A549 treated with RU486 at 1 μM for 4 hours (cell line): ENCODE measurements at places on chromosomes 1 and 21. TPM values are rescaled to one million over a fixed set of nuclear protein-coding genes. Genes with fewer than 3 reads are reported as not detected.

The BATF3 gene
- total RNA-seq = 18.4 to 34.7 TPM (median 32.8 TPM) in 5 replicates

The POU2F1 gene
- 2.9 to 4.7 TPM (median 3.7 TPM) in 5 replicates for total RNA-seq

The HSF2BP gene
- total RNA-seq = 1.6 to 2.5 TPM (median 2.0 TPM) in 5 replicates

The SELL gene
- 0.10 to 0.27 TPM (median 0.25 TPM) in 4 of 5 replicates, not detected in the other for total RNA-seq

The RXFP4 gene
- not detected in 5 replicates for total RNA-seq

The KRTAP6-2 gene
- total RNA-seq = not detected in 5 replicates

The ASCL5 gene
- 0.15 to 0.20 TPM in 2 of 5 replicates, not detected in the others for total RNA-seq

The FAM151A gene
- not detected in 5 replicates for total RNA-seq

The VAV3 gene
- total RNA-seq = 0.79 to 2.1 TPM (median 1.3 TPM) in 5 replicates
